Hematopoietic multipotent progenitor cell treated with erythropoietin and hydrocortisone succinate and interleukin-3 and kit ligand, for 15 days (in vitro differentiated cells): ENCODE measurements at places on chromosomes 1 and 21.

- DNase-seq: no peak
These were observed 27.0 kb upstream of the SERBP1 start for GRCh38 chr1:67457247-67457646.

DNA sequence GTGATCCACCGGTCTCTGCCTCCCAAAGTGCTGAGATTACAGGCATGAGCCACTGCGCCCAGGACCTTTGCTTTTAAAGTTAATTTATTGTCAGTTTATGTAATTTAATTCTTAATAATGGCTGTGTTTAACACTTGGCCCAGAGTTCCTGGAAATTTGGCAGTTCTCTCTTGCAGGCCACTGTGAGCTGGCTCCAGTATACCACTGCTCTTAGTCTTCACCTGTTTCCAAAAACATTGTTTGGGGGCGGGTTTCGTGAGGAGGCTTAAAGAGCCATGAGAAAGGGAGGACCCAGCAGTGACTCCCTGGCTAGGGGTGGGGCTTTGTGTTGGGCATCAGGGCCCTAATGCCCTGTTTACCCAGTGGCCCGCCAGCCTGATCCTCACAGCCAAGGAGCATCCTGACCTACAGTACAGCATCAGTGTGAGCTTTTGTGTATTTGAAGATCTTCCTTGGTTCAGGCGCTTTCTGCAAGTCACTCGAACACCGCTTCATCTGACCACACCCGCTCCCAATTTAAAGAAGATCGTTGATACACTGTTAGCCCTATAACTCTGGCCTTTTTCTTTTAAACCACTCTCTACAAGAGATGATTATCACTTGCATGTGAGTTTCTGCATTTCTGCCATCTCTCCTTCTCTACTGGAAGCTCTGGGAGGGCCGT lies 12.0 kb upstream of the BGLAP start:
- DNase-seq: peak; percentile 56

DNA sequence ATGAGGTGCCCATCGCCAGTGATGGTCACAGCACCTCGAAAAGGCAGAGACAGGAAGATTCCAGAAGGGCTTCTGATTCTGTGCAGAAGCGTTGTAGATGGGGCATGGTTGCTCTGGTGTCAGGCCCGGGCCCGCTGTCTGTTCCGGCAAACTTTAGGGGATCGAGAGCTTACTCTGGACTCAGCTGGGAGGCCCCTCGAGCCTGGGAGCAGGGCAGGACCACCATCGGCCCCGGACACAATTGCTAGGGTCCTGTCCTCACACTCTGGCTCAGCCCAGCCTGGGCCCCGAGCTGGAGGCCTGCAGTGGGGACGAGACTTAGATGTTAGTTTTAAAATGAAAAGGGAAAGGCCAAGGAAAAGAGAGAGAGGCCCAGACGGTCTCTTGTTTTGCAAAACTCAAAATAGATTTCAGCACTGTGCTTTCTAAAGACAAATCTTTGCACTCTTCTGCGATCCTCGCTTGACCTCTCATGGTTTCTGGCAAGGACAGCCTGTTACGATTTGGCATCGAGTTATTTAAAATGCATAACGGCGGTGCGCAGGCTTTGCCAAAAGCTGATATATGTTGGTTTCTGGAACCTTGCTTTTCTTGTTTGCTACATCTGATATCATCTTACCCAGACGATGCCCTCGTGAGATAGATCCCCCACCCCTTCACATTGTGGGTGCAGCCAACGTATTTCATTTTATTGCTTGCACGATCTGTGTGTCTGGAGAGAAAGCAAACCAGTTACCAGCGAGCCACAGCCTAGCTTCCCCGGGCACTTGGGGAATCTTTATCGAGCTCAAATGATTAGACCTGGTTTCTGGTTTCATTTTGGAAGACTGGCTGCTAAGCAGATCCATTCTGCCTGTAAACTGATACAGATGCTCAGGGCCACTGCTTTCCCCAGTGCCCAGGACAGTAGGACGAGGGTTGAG lies 58.0 kb downstream of the PRDM16 start:
- no peak for DNase-seq

- DNase-seq: no peak
These were observed 15.8 kb downstream of the TSPAN2 start for GRCh38 chr1:115073298-115074087.

DNA sequence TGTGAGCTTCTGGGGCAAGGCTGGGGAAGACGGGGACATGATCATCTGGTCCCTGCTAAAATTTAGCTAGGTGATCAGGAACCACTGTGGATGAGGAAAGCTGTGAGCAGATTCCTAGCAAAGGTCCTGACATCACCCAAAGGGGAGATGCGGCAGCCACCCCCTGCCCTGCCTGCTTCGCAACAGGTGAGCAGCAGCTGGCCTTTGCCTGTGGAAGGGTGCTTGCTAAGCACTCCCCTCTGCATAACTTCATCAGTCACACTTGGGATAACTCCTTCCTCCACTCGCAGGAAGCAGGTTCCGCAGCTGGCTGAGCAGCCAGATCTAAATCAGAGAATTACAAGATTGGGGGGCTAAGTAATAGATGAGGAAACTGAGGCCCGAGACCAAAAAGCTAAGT lies 51.2 kb downstream of the KCNN3 start:
- DNase-seq: no peak

DNA sequence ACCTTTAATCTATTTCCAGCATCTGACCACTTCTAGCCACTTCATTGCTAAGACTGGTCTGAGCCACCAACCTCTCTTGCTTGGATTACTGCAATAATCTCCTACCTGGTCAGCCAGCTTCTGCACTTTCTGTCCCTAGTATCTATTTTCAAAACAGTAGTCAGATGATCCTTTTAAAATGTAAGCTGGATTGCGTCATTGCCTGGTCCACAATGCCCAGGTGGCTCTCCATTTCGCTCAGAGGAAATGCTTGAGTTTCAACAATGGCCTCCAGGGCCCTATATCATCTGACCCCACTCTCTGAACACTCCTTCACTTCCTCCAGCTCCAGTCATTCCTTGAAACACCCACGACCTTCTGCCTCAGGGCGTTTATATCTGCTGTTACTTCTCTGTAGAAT lies 2.3 kb downstream of the FYB2 start:
- no peak for DNase-seq

DNA sequence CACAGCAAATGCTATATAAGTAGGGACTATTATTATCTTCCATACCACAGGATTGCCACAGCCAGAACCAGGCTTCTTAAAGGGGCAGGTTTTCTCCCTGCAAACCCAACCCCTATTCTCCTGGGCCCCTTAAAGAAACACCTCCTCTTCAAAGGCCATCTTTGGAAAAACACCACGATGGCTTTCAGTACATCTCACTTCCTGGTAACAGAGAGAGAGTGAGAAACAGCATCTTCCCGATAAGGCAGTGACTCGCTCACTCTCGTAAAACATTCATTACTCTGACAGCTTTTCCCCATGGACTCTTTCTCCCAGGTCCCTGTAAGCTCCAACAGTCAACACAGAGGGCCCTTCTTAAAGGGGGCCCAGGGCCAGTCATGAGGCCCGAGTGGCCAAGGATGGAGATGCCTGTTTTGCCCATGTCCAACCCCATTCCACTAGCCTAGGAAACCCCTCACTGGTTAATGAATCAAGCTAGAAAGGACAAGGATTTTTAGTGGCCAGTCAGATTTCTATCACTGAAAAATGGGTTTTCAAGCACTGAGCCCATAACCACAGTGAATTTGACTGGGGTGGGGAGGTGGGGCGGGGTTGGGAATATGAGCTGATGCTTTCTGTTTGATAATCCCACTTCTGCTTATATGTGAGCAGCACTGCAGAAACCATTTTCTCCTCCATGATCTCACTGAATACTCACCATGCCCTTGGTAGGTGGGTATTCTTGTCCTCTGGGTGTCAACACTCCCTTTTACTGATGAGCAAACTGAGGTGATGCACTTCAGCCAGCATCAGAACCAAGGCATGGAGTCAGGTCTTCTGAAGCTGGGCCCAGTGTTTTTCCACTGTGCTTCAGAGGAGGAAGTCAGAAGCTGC lies 3.6 kb upstream of the NAV1 start:
- no peak for DNase-seq

- peak; percentile 55 for DNase-seq
These were observed 67.4 kb downstream of the ARHGEF10L start for GRCh38 chr1:17606826-17607440.

DNA sequence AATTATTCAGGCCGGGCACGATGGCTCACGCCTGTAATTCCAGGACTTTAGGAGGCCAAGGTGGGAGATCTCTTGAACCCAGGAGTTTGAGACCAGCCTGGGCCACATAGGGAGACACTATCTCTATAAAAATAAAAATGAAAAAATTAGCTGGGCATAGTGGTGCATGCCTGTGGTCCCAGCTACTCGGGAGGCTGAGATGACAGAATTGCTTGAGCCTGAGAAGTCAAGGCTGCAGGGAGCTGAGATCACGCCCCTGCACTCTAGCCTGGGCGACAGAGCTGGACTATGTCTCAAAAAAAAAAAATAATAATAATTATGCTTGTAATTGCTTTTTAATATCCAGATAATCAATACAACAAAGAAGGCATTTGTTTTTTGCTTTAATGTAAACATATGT lies 91.3 kb downstream of the RIPK4 start:
- DNase-seq: no peak

DNA sequence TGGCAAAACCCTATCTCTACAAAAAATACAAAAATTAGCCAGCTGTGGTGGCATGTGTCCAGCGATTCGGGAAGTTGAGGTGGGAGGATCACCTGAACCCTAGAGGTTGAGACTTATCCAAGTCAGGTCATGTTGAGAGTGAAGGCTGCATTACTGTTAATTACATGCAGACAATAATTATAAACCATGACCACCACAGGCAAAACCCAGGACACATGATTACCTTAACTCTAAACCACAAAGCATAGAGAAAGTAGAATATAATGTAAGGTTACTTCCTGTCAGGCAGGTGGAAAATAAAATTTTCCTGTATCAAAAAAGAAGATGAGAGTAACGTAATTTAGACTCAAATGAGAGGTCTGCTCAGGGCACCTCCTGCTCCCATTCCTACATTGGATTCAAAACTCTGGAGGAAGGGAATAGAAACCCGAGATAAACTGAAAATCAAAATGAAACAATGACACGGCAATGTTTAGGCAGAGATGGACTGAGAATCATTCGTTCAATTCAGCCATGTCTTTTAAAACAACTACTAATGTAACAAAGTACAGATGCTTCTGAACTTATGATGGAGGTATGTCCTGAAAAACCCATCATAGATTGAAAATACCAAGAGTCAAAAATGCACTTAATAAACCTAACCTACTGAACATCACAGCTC lies 33.6 kb downstream of the RGS8 start:
- DNase-seq: no peak

- DNase-seq: no peak
These were observed 61.4 kb upstream of the ST6GALNAC3 start for GRCh38 chr1:76013206-76013581.

GRCh38 chr21:21688889-21689288 lies 690.7 kb downstream of the NCAM2 start:
- no peak for DNase-seq

GRCh38 chr1:121458291-121459048 lies 273.7 kb downstream of the SRGAP2C start:
- DNase-seq: no peak

GRCh38 chr1:10195570-10195969 lies 14.8 kb upstream of the KIF1B start:
- DNase-seq: no peak

DNA sequence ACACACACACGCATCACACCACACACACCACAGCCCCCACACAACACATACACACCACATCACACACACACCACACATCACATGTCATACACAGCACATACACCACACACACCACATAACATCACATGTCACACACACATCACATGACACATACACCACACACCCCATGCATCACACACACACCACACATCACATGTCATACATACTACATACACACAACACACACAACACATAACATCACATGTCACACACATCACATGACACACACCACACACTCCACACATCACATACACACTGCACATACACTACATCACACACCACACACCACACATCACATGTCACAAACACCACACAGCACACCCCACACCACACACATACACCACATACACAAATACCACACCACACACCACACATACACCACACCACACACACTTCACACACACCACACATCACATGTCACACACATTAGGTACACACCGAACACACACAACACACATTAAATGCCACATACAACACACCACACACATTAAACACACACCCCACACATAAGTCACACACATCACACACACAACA lies 1.8 kb downstream of the LYPD8 start:
- DNase-seq: no peak

- no peak for DNase-seq
These were observed 17.8 kb downstream of the PKNOX1 start for GRCh38 chr21:42991992-42992740.

- DNase-seq: no peak
These were observed 32.2 kb upstream of the H6PD start for GRCh38 chr1:9202240-9202870.

GRCh38 chr21:37565530-37566223 lies 199.1 kb downstream of the DYRK1A start:
- no peak for DNase-seq

- DNase-seq: no peak
These were observed 45.2 kb downstream of the SDCCAG8 start for GRCh38 chr1:243301059-243301458.

- peak; percentile 29 for DNase-seq
These were observed 18.9 kb downstream of the SPATA46 start for GRCh38 chr1:162357681-162358266.

GRCh38 chr1:160865337-160865736 lies 2.6 kb upstream of the CD244 start:
- no peak for DNase-seq

DNA sequence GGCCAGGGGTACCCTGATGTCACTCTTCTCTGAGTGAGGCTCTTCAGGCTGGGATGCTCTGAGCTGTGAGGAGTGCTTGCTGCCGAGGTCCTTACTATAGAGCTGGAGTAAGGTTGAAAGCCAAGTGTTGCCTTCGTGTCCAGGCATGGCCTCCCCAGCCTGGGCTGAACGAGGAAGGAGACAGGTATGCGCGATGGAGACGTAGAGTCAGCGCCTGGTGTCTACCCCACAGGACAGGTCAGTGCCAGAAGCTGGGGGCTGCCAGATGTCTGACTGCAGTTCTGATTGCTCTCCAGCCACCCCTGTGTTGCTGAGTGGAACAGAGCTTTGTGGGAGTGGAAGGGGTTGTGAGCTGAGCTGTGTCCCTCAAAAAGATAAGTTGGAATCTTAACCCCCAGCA lies 135.8 kb upstream of the AJAP1 start:
- no peak for DNase-seq
